ENCODE measurements at places on chromosomes 1 and 21. TPM values are rescaled to one million over a fixed set of nuclear protein-coding genes. Genes with fewer than 3 reads are reported as not detected.

GRCh38 chr21:27680181-27680580, 713.3 kb upstream of the ADAMTS5 start:
- DNase-seq, result no peak

DNA sequence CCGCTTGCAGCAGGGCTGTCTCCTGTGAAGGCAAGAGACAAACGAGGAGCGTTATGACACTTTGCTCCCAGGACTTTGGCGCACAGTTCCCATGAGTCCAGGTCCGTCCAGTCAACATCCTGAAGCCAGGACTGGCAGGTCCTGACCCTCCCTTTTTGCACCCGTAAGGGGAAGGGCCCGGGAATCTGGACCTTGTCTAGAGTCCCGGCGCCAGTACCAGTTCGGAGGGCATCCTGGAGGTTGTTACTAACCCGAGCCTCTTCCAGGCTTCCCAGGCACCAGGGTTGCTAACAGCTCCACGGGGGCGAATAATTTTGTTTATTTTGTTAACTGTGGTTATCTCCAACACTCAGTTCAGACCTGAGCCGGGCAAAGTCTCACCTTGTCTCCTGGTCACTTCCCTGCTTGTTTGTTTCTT, 682 bp upstream of the RWDD3 start:
- DNase-seq, result no peak

GRCh38 chr21:36065497-36066036, 4.3 kb upstream of the CBR1 start:
- no peak for DNase-seq

The ADCY10 gene
- 0.47 TPM for total RNA-seq

GRCh38 chr1:94614996-94615395, 73.4 kb upstream of the F3 start:
- no peak for DNase-seq
